Articular chondrocyte of knee joint (primary cell): ENCODE measurements at places on chromosomes 12 and 14. TPM values are rescaled to one million over a fixed set of nuclear protein-coding genes. Genes with fewer than 3 reads are reported as not detected.

Gene ATXN7L3B
- total RNA-seq, result 23.6 and 23.8 TPM in 2 replicates

Gene ACTR10
- total RNA-seq, result 73.7 and 74.1 TPM in 2 replicates

Gene CLECL1
- not detected in 2 replicates for total RNA-seq

Gene AACS
- total RNA-seq, result 17.4 and 21.3 TPM in 2 replicates

Gene PPP4R4
- 6.6 and 9.4 TPM in 2 replicates for total RNA-seq

Gene DEPDC4
- total RNA-seq, result 1.7 and 2.5 TPM in 2 replicates

Gene CLEC4D
- total RNA-seq, result not detected in 2 replicates

Gene CSRP2
- 1.8 and 4.0 TPM in 2 replicates for total RNA-seq

Gene KLHDC1
- 4.6 and 5.0 TPM in 2 replicates for total RNA-seq
